ENCODE measurements at places on chromosomes 1 and 21.

DNA sequence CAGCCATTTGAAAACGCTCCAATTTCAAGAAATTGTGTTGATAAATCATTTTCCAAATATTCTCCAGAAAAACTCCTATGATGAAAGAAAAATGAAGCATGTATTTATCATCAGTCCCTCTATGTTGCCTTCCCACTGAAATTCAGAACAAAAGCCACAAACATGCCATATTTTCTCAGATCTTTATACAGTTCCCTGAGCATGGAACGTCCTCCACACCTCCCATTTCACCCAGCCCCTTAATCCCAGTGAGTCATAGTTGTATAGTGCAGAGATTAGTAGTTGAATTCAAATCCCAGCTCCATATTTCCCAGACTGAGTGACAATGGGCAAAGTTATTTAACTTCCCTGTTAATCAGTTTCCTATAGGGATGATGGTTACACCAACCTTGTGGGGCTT is 20.6 kb upstream of the NPL start:
- DNase-seq: no peak

DNA sequence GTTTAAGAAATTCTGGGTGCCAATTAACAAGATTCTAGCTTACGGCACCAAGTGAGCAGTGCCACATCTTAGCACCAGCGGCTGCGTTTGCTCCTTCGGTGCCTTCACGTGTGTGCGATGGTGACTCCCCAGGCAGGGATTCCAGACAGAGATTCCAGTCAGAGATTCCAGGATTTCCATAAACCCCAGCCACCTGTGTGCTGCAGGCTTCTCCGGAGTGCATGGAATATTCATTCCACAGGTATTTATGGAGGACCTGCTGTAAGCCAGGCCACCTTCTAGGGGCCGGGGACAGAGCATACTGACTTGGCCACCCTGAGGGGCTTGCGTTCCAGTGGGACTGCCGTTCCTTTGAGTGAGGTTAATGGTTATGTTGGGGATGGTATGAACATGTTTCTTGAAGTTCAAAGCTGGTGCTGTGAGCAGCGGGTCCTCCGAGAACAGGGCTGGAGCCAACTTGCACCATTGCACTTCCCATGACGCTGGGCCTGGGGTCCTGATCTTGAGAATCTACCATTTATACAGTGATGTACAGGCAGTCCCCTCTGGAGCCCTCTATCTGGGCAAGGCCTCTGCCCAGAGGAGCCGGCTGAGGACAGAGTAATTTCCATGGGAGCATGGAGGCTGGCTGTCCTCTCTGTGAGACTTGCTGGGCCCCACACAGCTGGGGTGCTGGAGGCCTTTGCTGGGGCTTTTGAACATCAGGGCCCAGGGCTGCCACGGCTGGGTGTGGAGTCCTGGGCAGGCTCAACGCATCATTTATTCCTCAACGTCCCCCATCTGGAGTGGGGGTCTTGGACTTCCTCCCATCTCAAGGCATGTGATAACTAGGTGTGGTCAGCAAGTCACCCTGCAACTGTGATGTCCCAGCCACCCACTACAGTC is 58.8 kb upstream of the AJAP1 start:
- DNase-seq: no peak

GRCh38 chr1:230091473-230092231 is 24.6 kb downstream of the GALNT2 start:
- no peak for DNase-seq

- no peak for DNase-seq
Measured at GRCh38 chr1:202122639-202123335, at the start of gene GPR37L1. Gene GPR37L1, plus strand, starts transcription at chr1:202122917. Its CDS starts 47 bp downstream, at chr1:202122964.

- no peak for DNase-seq
Measured at GRCh38 chr21:46191686-46192575, 7.7 kb upstream of the SPATC1L start.

DNA sequence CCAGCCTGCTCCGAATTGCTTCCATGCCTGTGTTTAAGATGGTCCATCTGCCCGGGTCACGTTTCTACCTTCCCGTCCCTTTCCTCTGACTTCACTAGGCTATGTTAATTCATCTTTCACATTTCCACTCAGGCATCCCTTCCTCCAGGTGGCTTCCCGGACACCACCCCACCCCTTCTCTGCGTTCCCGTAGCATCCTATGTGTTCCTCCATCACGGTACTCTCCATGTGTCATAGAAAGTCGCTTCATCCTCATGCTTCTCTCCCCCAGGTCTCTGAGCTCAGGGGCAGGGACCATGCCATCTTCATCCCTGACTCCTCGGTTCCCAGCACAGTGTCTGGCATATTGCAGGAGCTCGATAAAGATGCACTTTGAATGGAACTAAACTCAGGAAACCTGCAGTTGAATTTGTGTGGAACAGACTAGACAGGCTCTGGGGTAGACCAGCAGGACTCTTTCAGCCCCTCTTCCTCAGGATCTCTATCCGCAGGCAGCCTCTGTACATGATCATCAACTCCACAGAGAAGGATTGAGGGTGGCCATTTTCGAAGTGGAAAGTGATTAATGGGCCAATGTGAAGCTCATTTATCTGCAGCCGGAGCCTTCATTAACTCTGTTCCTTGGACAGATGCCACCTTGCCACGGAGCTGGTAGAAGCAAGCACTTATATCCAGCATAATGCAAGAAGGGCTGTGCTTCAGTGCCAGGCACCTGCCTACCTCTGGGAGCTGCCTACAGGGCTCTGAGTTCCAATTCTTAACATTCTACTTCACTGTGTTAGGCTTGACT is 9.1 kb downstream of the C1orf226 start:
- no peak for DNase-seq

DNA sequence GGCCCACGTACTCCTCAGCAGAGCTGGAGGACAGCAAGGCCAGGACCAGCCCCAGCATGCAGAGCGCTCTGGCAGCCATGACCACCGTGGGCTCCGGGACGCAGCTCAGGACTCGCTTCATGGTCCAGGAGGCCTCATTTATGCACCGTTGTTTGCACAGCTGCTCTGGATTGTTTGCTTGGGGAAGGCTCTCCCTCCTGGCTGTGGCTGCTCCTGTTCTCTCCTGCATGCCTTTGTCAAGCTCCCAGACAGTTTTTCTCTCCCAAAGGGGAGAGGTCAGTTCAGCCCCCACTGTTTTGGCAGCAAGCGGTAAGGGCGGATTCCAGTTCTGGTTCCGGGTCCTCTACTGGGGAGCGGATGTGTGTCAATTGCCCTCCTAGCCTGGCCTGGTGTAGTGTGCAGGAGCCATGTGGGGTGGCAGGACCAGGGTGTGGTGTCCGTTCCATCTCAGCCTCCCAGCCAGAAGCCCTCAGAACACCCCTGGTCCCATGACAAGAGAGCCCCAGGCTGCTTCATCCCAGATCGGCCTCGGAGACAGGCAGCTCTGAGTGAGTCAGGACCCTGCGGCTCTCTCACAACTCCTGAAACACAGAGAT is at the start of gene TFF3:
Gene TFF3, minus strand, starts transcription at position 114 of the 596 bp plus-strand sequence. Its CDS starts 35 bp downstream, at position 79.
- DNase-seq: no peak

DNA sequence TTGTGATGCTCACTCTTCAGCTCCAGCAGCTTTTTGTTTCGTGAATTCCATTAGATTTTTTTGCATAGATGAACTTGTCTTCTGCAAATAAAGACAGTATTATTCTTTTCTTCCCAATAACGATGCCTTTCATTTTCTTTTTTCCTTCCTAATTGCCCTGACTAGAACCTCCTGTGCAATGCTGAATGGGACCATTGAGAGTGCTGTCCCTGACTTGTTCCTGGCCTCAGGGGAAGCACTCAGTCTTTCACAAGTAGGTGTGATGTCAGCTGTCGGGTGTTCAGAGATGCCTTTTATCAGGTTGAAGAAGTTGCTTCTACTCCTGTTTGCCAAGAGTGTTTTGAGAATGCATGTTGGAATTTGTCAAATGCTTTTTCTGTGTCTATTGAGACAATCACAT is 64.3 kb upstream of the ADARB1 start:
- no peak for DNase-seq

DNA sequence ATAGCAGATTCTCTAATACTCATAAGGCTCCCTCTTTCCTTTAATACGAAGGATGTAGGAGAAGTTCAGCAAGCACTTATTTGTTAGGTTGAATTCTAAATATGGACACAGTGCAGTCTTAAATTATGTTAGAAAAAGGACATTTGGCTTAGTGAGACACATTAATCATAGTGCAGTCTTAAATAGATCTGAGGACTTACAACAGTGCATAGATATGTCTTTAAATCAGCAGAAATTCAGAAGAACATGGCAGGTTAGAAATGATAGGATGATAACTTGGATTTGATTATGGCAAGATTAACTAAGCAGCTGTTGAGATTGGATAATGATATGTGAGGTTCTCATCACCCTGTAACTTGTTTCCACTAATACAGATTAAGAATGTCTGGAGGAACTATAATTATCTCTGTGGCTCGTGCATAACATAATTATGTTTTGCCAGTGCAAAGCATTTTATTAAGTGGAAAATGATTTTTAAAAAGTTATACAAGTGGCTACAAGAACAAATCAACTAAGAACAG is 485.9 kb downstream of the USP25 start:
- no peak for DNase-seq

DNA sequence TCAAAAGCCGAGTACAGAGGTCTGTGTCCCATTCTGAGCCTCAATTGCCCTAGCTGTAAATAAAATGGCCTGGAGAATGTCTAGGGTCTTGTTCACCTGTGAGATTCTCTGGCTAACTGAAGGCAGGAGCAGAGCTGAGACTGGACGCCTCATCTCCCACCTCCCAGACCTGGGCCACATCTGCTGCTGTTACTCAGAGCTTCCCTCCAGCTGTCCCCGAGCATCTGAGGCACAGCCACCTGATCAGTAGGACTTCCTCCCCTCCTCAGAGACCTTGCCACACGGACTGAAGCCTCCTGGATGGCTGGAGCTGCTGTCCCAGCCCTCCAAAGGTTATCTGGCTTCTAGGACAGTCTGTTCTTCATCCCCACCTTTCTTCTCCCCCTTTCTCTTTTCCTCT is 62.4 kb downstream of the TMEM53 start:
- no peak for DNase-seq

- no peak for DNase-seq
Measured at GRCh38 chr1:6170742-6171201, 9.3 kb downstream of the CHD5 start.

DNA sequence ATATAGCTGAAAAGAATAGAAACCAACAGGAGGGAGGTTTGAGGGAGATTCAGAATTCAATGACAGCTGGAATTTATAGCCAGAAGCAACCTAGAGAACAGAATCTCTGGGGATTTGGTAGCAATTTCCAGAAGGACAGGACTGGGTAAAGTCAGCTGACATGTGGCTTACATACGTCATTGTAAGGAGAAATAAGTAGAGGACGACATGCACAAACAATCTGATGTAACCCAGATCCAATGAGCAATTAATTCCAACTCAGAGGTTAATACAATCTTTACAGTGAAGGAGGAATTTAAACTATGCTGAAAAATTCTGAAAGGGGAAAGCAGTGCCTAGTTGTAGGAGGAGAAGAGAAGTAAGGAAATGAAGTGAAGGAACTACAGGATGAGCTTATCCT is 383.9 kb downstream of the PTBP2 start:
- DNase-seq: no peak

- DNase-seq: no peak
Measured at GRCh38 chr1:3237994-3238702, 169.1 kb downstream of the PRDM16 start.

DNA sequence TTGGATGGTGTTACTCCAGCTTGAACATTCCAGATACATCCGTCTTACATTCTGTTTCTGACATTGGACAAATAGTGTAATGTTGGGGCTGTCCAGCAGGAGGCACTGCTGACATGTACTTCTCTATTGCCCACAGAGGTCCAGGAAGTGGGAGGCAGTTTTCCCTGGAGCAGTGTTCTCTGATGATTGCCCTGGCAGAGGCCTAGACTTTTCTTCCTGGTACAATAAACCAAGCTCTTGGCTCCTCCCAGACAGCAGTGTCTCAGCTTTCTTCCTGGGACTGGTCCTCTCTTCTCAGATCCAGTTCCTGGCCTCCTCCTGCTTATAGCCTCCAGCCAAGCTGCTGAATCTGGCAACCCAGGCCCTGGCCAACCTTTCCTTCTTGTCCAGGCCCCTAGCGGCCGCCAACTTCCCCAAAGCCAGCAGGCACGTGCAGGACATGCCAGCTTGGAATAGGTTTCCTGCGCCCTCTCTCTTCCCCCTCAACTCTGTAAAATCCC is 14.9 kb upstream of the IFNLR1 start:
- DNase-seq: no peak

DNA sequence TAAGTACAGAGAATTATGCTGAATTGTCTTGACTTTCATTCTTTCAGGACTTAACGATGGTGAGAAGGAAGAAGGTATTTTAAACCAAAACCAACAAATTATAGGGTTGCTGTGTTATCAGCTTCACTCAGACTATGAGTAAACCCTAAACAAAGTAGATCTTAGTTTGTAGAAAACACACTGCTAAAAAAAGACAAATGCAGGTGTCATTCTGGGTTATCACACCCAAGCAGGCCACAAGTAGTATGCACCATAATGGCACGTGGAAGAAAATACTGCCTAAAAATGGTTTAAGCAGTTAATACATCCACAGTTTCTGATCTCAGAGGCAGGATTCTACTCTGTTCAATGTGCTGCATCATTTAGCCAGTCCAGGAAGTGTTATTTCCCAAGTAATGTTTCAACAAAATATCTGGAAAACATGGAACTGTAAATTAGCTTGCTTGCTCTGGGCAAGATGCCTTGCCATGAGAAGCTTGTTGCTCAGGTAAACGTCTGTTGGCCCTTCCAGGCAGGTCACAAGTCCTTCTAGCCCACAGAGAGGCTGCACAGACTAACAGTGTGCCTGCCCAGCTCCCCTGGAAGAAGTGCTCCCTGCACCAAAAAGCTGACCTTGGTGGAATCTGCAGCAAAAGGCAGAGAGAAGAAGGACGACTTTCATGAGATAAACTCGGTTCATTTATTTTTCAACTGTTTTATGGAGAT is 4.1 kb downstream of the DIPK1A start:
- no peak for DNase-seq

DNA sequence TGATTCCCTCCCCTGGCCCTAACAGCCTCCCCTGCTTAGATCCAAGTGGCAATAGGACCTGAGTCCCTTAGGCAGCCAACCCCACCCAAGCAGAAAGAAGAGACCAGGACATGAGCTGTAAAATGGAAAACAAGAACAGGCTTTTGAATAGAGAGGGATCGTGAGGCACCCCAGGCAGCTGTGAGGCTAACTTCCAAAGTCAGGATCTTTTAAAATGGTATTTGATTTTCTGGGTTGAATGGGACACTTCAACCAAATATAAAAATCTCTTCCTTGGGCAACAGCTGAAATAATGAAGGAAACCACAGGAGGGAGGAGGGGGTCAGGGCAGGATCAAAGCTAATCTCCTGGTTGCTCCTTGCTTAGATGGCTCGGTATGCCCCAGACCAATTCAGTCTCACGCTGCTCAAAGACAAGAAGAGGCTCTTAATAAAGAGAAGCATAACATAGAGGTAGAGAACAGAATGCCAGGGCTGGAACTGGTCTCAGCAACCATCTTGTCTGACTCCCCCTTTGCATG is 28.6 kb upstream of the AVPR1B start:
- no peak for DNase-seq

GRCh38 chr1:64875606-64876005 is 90.7 kb downstream of the JAK1 start:
- no peak for DNase-seq

- no peak for DNase-seq
Measured at GRCh38 chr1:2400950-2401649, 9.5 kb downstream of the RER1 start.

GRCh38 chr1:52707927-52708655 is 9.9 kb upstream of the COA7 start:
- DNase-seq: no peak

GRCh38 chr1:196808529-196809235 is 10.8 kb upstream of the CFHR1 start:
- DNase-seq: no peak

Measured in stimulated activated CD8-positive, alpha-beta memory T cell treated with anti-CD3 and anti-CD28 coated beads, Interleukin-15, amount 100 ng/mL, for 48 hours (primary cell).